ENCODE measurements at places on chromosomes 1 and 21.

- no peak for DNase-seq
Observed at GRCh38 chr1:236576004-236576403, 28.3 kb downstream of the HEATR1 start.

DNA sequence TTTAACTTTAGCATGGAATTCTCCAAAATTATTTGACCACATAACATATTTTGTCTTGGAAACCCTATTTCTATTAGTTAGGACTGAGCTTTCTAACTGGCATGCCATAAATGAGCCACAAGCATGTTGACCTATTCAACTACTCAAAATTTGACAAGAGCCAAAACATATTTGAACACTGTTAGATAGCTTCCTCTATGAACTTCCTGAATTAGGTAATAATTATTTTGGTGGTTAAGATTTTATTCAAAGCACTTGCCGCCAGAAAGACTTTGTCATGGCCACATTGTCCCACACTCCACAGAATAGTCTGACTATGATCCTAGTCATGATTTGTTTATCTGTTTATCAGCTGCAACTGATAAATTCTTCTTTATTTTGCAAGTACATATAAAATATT is 23.1 kb upstream of the CTPS1 start:
- DNase-seq, result no peak

- no peak for DNase-seq
Observed at GRCh38 chr1:41626616-41627375, 142.3 kb upstream of the EDN2 start.

- DNase-seq, result no peak
Observed at GRCh38 chr1:86773341-86774288, 69.2 kb downstream of the SH3GLB1 start.

DNA sequence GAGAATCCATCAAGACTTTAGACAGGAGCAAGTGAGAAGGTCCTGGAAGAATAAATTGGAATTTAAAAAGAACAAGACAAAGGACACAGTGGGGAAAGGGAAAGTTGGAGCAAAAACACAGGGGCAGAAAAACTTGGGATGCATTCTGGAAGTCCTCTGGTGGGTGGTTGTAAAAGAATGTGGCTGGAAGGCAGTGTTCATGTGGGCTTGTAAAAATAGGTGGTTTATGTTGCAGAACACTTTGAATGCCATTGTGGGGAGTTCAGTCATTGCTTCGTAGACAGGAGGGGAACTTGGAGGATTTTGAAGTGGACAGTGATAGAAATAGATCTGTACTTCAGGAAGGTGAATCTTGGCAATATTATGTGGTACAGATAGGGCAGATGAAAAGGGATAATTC is 15.2 kb downstream of the KIF1B start:
- DNase-seq, result no peak

DNA sequence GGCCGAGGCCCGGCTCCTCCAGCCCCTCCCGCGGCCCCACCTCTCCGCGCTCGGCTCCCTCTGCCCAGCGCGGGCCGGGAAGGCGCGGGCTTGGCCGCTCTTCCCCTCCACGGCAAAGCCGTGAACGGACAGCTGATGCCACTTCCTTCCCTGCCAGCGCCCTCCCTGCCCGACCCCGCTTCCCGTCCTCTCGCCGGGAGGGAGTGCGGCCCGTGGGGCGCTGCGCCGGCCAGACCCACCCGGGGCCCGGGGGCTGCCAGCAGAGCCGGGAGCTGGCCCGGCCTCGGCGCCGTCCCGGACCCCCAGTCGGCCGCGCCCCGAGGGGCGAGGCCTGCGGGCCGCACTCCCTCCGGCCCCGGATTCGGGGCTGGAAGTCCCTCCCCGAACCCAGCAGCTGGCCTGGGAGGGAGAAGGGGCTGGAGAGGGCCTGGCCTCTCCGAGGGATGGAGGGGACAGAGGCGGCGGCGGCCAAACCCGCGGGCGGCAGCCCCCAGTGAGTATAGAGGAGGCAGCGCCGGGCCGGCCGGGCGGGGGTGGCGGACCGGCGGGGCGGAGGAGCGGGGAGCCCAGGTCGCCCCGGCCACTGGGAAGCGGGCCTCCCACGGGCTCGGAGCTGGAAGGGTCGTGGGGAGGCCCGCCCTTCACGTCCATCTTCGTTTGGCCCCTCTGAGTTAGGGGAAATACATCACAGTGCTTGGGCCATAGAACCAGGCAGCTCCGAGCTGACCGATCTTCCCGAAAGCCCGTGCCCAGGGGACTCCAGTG is at the start of gene KIAA1614:
KIAA1614 (plus strand) TSS at position 97 of the 765 bp plus-strand sequence; CDS start at position 444, 347 bp downstream.
- DNase-seq, result no peak

DNA sequence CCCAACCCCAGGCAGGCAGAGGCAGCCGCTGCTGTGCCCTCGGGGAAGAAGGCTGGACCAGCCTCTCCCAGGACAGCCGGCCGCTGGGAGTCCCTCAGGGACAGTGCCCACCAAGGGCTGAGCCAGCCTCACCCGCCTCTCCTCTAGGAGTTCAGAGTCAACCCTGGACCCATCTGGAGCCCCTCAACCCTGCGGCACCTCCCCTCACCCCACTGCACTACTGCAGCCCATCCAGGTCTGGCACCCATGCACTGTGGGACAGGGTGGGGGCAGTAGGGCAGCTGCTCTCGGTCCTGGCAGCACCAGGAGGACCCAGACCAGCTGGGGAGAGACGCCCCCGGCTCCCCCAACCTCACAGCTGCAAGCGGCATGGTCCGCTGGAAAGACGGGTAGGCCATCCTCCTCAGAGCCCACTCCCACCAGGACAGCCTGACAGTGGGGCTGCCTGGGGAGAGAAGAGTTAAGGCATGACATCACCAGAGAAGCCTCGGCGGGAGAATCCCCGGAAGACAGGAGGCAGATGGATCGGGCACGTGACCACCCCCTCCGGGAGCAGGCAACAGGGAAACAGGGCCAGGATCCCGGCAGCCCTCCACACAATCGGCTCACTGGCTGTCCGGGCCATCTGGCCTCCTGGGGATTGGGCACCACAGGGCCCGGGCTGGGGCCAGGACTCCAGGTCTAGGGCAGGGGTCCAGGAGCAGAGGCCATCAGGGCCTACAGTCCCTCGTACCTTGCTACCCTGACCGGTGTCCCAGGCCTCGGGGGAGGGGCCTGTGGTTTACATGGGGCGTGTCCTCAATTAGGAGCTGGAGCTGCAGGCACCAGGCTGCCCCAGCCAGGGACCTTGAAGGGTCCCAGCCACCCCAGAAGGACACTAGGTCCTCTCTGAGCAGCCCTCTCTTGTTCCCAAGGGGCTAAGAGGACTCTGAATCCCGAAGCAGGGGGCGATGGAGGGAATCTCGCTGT is 3.1 kb downstream of the ACAP3 start:
- DNase-seq, result no peak

GRCh38 chr1:163459539-163459938 is 137.8 kb downstream of the NUF2 start:
- DNase-seq, result no peak

DNA sequence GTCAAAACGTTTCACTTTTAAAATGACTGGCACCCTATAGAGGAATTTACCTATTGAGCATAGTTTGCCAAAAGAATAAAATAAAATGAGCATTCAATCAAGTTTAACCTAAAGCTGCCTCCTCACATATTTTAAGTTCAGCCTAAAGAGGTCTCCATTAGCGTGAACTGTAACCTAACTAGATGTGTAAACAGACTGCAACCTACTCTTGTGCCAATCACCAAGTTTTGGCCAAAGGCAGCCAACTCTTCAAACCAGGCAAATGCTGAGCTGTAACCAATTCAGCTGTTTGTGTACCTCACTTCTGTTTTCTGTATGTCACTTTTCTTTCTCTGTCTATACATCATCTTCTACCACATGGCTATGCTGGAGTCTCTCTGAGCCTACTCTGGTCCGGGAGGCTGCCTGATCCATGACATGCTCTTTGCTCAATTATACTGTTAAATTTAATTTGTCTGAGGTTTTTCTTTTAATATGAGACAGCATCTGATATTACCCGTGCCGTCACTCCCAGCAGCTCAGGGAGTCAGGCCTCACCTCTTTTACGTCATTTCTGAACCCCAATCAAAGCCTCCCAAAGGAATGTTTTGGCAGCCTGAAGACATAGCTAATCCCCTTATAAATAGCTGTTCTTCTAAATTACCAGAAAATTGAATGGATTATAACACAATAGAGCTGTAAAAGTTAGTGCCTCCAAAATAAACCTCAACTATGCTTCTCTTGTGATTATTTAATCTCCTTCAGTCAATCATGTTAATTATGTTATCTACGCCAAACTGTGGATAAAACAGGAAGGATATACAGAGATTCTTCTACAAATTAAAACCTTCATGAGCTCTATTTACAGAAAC is 81.0 kb upstream of the NR5A2 start:
- DNase-seq, result no peak

DNA sequence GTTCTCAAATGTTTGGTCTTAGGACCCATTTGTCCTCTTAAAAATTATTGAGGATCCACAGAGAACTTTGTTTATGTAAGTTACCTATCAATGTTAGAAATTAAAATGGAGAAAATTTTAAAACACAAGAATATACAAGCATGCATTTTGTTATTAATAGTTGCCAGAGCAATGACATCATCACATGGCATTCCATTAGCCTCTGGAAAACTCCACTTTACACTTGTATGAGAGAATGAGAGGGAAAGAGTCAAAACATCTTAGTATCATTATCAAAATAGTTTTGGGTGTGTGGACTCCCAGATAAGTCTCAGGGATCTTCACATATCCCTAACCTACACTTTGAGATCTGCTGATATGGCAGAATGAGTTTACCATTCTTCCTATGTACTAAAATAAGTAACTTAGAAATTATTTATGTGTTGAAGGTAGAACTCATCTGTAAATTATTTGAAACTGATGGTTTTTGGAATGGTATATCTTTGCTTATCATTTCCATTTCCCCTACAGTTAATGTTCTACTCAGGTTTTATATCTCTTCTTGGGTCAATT is 48.8 kb downstream of the RNF220 start:
- no peak for DNase-seq

DNA sequence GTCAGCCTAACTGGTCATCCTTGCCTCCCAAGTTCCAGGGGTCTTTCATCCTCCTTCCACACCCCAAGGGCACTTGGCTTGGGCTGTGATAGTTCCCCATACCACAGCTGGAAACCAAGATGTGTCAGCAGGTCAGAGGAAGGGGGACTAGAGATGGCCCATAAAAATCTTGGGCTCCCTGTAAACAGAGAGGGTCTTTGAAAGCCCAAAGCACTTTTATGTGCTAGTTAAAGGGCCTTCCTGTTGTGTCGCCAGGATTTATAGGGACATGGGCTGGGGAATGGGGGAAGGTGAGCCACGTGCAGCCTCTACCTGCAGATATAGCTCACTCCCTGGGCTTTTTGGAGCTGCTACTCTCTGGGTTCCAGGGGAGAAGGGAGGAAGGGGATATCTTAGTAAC is 11.9 kb upstream of the UBL4B start:
- no peak for DNase-seq

Measured in NCI-H774 (cell line).